ENCODE measurements at places on chromosomes 11 and 22. TPM values are rescaled to one million over a fixed set of nuclear protein-coding genes. Genes with fewer than 3 reads are reported as not detected.

DNA sequence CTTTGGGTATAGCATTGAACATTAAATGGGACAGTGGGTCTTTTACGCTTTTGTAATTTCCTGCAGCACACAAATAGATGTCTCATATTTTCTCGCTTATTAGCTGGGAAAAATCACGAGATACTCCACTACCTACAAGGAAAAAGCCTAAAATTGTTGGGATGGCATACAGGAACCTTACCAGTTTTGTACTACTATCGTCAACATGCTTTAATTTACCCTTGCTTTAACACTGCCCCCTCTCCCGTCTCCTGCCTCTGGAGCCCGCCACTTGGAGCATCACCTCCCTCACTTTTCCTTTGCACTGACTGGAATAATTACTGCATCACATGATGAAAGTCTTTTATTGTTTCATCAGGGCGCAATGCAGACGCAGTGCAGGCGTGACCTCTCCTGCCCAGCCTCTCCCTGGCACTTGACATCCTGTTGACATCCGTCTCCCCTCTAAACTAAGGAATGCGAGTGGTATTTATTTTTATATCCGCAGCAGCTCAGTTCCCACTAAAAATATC, 1.0 kb upstream of the FNBP4 start:
- DNase-seq = peak; percentile 59

DNA sequence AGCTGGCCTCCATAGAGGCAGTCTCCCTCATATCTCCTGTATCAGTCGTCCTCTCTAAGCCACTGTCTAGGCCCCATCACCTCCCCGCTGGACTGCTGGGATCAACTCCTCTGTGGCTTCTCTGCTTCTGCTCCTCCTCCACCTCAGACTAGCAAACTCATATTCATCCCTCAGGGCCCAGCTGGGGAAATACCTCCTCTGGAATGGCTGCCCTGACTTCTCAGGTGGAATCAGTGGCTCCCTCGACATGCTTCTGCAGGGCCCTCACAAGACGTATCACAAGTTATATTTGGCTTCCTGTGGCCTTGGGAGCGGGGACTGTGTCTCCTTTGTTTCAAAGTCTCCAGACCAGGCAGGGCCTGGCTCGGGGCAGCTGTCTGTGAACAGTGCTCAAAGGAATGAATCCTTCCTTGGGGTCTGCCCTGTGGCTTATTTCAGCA, 10.0 kb downstream of the SLC29A2 start:
- DNase-seq = peak; percentile 73

GRCh38 chr22:28802595-28803123, 2.3 kb upstream of the XBP1 start:
- no peak for DNase-seq

GRCh38 chr11:113085446-113085845, 124.2 kb downstream of the NCAM1 start:
- DNase-seq = no peak

Gene GNAZ
- total RNA-seq = 0.72 TPM

Gene OR9I1
- total RNA-seq = not detected

Gene POGLUT3
- 33.3 TPM for total RNA-seq

DNA sequence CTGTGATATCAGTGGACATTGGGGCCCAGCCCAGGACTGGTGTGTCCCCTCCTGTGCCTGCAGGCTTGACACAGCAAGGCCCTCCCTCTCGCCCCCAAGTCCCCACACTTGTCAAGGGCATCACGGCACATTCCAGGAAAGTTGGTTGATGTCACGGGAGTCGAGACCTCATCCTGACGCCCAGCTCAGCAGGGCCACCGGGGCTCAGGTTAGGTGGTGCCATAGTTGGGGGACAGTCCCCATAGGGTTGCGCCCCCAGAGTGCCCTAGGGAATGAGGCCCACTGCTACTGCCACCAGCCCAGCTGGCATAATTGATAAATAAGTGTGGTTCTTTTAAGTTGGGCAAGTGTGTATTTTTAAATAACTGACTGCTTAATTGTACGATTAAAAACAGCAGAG, 28.3 kb upstream of the GRAMD4 start:
- no peak for DNase-seq

Gene OR8A1
- total RNA-seq = not detected

DNA sequence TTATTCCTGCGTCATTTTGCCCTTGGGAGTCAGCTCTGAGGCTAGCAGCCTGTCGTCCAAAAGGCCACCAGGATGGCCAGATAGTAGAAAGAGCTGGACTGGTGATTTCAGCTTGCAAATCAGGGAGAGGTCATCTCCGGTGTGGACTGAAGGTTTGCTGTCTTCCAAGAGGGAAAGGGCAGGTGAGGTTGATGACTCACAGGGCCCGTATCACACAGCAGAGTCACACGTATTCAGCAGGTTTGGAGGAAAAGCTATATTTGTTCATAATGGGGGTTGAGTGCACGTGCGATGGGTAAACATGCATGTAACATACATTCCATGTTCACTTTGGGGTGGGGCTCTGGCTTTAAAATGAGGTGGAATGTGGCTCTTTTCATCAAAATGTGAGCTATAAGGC, 25.6 kb downstream of the MRPL21 start:
- no peak for DNase-seq

Gene A4GALT
- total RNA-seq = 19.9 TPM

- peak; percentile 44 for DNase-seq
Observed at GRCh38 chr11:88178191-88178590, 2.9 kb upstream of the RAB38 start.

Gene TEF
- 17.4 TPM for total RNA-seq

DNA sequence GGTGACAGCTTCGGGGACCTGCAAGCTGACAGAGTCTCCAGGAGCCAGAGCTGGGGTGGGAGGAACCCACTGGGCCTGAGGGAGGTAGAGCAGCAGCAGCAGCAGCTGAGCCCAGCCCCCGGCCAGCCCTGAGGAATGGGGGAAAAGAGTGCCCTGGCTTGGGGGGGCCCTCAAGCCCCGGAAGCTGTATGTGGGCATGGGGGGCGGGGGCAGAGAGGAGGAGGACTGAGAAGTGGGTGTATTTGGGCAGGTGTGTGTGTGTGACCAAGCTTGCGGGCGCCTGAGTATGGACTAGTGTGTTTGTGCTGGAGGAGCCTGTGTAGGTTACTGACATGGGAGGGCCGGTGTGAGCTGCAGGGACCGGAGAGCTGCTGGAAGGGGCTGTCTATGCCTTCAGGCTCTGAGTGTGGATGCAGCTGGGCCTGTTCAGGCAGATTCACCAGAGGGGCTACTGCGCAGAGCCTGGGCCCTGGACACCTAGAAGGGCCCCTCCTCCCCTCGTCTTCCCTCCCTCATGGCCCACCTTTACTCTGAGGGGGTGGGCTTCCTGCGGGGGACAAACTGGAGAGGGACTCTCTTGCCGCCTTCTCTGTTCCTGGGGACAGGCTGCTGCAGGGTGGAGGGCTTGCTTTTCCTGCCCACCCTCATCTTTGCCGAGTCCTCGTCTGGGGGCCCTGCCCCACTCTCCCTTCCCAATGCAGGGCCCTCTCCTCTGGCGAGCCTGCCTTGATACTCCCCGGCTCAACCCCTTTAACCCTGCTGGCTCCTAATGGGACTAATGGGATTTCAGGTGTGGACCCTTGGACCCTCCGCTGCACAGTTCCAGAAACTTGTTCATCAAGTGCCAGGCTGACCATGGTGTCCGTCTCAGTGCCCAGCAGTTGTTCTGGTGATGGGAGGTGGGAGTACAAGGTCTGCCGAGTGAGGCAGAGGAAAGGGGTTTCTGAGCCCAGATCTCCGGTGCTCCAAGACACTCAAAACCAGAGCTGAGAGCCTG, 28.2 kb downstream of the ST3GAL4 start:
- peak; percentile 58 for DNase-seq

DNA sequence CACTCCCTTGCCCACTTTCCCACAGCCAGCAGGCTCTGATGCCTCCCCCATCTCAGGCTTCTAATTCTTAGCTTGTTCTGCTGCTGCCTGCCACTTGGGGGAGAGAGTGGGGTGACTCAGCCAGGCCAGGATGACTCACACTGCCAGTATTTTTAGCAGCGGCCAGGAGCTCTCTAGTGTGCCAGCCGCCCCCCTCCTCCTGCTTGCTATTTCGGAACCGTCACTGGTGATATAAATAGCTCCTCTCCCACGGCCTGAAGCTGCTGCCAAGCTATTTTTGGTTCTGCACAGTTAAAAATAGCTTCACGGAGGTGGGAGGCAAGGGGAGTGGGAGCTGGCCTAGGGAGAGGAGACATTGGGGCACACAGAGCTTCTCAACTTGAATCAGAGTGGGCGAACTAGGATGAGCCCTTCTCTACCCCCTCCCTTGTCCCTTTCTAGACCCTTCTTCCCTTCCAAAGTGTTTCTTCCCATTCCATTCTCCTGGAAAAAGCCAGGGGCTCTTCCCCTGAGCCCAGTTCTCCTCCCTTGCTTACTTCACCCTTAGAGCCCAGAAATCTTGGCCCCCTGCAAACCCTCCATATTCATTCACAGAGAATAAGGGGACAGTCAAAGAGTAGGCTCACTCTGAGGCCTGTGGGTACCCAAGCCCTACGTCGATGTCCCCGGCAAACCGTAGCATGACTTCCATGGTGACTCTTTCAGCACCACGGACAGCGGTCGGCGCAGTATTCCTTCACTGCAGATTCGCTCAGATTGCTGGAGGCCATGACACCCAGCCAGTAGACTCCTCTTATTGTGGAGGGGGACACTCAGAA, 2.5 kb upstream of the NPAS4 start:
- peak; percentile 99 for DNase-seq

DNA sequence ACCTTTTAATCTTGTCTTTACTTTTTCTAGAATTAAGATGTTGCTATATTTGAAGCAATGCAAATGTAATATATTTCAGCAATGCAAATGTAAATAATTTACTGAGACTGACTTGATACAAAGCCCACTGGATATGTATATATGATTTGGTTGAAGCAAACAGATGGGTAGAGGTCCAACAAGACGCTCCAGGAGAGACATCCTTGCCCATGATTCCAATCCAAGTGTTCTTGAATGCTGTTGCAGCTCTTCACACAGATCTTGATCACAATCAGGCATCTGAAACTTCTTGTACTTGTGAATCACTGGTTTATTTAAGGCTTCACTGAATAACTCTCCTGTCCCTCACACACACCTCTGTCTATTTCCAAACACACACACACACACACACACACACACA, 507.0 kb downstream of the LRRC4C start:
- no peak for DNase-seq

Gene F2
- total RNA-seq = not detected

Gene SERHL2
- total RNA-seq = 2.9 TPM

Gene TSSK2
- total RNA-seq = not detected

GRCh38 chr11:78380615-78381051, 37.0 kb downstream of the GAB2 start:
- no peak for DNase-seq

- DNase-seq = peak; percentile 99
Observed at GRCh38 chr22:41285820-41286638, at the start of gene RANGAP1. RANGAP1 (minus strand) TSS chr22:41286187; CDS start chr22:41281044, 5,143 bp downstream.

- DNase-seq = no peak
Observed at GRCh38 chr11:23097891-23098290, 237.6 kb upstream of the CCDC179 start.

Gene DLG2
- 3.3 TPM for total RNA-seq

DNA sequence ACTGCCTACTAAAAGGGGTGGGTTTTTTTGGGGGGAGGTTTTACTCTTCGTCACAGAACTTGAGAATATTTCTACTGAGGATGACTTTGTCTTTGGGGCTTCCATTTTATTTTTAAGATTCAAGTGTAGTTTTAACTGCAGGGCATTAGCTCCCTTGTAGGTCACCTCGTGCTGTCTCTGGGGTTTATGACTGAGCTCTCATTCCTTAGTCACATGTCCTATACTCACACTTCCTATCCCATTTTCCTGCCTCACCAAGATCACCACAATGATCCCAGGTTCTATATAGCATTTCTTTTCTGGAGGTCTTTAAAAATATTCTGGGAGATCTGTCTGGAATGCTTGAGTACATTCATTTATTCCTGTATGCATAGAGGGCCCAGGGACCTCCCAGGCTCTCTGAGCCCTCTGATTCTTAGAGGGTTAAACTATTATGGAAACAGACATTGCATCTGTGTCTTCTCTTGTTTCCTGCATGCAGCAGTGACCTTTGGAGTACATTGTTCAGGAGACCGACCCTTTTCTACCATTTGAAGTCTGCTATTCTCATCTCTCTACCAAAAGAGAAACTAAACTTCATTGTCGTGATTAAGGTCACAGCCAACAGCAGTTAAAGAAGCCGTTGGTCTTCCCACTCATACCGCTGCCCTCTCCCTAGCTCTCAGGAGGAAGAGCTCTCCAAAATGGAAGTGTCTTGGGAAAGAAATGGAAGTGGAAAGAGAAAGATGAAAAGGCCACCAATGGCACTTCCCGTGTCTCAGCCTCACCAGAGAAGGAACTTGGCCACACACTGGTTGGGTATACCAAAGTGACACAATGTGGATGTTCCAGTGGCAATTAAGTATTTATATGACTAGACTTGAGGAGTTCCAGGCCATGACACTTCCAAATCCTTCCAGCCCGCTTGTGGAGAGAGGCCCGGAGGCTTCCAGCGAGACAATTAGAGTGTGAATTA, 77.5 kb downstream of the ZBTB16 start:
- no peak for DNase-seq

GRCh38 chr11:12180257-12181205, 70.1 kb downstream of the MICAL2 start:
- DNase-seq = no peak
